CD4-positive, alpha-beta T cell treated with Interleukin-12 subunit alpha and Interleukin-12 subunit beta, for 1 hour (primary cell): ENCODE measurements at places on chromosomes 2 and 18.

DNA sequence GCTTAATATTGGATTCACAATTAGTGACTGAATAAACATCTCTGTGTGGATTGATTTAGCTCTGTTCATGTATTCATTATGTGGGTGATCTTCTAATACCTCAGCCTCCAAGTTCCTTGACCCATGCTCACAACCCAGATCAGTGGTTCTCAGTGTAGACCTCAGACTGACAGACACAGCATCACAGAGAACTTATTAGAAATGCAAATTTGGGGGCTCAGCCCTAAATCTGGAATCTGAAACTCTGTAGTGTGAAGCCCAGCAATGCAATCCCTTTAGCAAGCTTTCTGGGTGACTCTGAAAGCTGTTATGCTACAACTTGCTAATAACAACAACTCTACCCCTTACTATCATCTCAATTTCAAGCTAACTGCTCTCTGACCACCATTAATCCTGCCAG is 273.1 kb upstream of the FANCL start:
- DNase-seq: no peak

- no peak for DNase-seq
These were observed 173.1 kb downstream of the LCLAT1 start for GRCh38 chr2:30620102-30620501.

DNA sequence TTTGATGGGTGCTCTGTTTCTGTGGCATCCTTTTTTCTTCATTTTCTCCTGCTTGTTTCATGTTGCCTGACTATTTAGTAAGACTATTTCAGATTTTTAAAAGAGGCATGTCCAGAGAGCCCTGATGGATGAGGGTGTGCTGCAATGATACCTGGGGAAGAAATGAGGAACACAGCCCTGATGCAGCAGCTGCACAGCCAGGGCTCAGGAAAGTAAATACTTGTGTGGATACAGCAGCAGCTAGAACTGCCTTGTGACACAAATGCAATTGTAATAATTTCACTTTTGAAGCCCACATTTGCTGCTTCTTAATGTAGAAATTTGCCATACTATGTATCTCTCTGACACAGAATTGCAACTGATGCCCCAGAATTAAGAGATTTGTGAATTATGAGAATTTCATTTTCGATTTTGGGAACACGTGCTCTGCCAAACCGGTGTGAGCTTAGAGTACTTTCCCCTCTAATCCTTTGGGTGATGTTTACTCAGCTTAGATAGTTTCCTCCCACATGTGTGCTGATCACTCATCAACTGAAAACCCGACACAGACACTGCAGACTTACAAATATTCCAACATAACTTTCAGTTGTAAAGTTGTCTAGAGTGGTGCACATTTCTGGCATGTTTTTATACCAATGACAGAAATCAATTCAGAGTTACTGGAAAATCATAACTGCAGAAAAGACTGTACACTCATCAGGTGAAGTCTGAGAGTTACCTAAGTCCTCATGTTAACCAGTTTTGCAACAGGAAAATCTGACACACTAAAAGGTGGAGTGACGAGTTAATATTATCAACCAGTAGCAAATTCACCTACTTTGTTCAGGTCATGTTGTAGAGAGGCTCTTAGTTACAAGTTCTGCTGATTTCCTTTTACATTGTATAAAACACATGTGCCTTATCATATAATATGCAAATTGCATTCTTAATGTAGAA is 383.4 kb downstream of the CBLN2 start:
- no peak for DNase-seq

DNA sequence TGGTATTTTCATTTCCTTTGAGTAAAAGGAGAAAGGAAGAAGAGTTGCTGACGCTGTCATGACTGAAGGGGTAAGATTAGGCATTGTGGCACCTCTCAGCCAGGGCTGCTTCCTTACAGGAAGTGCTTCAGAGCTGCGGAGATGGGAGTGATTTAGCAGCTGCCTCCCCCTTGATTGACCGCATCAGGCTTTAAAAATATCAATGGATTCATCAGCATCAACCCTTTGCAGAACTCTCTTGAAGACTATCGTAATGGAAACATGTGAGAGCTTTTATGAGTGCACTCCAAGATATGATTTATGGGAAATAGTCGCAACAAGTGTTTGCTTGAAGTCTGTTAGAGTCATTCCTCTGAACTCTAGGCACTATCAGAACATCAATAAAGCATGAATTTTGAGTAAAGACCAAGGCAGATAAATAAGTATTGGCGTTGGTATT is 141.1 kb downstream of the CSRNP3 start:
- DNase-seq: no peak

- DNase-seq: no peak
These were observed 136.9 kb upstream of the IL1R2 start for GRCh38 chr2:101854877-101855276.

DNA sequence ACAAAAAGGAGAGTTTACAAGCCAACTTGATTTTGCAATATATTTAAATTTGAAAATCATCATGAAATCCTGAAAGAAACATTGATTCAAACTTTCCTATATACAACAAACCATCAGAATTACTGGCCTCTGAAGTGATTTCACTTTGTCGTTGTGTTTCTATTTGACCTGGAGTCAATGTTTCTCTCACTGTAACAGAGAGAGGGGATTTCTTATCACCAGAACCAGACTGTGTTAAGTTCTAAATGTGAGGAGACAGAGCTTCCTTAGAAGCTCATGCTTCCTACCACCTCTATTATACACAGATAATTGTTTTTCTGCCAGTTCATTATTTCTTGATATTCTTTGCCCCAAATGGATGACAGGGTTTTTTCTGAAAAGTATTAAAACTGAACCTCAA is 245.0 kb upstream of the RND3 start:
- no peak for DNase-seq

DNA sequence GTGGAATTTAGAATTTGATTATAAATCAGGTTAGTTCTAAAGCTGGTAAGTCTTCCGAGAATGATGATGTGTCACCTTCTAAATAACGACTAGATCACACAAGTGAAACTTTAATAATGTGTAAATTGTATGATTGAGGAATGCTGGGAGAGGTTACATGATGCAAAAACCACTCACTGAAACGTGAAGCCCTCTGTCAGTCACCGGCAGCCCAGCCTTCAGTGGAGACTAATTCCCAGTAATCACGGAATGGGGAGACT is 45.9 kb upstream of the ROCK2 start:
- DNase-seq: no peak
